Activated effector memory CD4-positive, alpha-beta T cell treated with Interleukin-2 at 50 U/mL for 16 hours (primary cell): ENCODE measurements at places on chromosomes 1 and 21.

GRCh38 chr1:7408771-7409150, 362.3 kb upstream of the VAMP3 start:
- no peak for DNase-seq

DNA sequence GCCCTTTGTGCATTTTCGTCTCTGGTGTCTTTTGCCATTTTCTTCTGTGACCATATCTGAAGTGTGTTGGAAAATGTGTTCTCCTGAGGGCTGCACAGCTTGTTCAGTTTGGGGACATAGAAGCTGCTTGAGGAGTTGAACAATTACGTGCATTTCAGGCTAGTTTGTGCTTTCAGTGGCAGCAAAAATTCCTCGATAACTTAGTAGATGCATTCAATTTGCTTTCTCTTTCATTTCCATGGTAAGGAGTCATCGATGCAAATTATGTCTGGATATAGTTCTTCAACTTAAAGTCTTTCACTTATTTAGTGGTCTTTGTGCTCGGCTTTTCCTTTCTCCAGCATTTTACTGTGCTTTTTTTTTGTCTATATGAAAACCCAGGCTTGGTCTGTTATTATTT, 441.5 kb downstream of the PLA2G4A start:
- DNase-seq, result no peak

GRCh38 chr1:65387821-65388220, 32.6 kb upstream of the LEPR start:
- no peak for DNase-seq

DNA sequence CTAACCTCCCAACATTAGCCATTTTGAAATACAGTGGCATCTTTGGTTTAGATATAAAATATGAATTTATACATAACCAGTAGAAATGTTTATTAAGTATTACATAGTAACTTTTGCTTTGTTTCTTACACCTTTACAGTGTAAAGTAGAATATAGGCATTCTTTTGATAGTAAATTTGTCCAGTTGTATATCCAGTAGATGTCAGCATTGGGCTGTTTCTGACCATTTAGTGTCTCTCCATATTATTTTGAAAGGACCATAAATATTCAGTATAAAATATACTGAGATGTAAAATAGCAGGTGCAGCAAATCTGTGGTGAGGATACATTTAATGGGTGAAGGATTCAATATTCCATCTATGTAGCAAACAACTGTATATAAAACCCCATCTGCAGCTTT, 115.8 kb upstream of the ZRANB2 start:
- DNase-seq, result no peak

DNA sequence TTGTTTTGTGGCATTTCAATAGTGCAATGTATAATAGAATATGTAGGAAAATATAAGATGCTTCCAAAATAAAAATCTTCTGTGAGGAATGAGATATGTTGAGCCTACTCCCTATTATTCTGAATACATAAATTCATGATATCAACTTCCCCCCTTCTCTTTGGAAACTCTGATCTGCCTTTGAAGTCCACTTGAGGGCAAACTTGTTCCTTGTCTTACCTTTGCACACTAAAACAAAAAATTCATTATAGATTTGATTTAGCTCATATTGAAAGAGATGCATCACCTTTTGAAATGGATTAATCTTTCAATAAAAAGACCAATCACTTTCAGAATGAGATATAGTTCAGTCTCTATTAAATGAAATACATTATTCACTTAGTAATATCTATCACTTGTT, 580.7 kb upstream of the ADGRL4 start:
- no peak for DNase-seq

DNA sequence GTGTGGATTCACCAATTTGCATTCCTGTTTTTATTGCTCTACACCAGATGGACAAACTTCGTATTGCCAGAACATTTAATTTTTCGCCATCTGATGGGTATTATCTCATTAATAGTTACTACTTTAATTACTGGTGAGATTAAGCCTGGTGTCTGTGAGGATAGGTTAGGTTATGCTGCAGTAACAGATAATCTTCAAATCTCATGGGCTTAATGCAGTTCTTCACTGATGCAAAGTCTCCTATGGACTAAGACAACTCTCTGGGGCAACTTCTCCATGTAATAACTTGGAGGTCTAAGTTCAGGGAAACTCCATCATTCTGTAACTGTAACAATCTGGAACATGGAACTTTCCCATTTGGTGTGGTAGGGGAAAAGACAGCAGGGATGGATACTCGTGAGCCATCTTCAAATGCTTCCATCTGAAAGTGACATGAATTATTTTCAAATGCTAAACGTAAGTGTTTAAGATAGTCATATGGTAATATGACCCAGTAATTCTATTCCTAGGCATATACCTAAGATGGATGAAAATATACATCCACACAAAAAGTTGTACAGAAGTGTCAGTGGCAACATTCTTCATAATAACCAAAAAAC, 111.6 kb downstream of the LEPR start:
- DNase-seq, result no peak

DNA sequence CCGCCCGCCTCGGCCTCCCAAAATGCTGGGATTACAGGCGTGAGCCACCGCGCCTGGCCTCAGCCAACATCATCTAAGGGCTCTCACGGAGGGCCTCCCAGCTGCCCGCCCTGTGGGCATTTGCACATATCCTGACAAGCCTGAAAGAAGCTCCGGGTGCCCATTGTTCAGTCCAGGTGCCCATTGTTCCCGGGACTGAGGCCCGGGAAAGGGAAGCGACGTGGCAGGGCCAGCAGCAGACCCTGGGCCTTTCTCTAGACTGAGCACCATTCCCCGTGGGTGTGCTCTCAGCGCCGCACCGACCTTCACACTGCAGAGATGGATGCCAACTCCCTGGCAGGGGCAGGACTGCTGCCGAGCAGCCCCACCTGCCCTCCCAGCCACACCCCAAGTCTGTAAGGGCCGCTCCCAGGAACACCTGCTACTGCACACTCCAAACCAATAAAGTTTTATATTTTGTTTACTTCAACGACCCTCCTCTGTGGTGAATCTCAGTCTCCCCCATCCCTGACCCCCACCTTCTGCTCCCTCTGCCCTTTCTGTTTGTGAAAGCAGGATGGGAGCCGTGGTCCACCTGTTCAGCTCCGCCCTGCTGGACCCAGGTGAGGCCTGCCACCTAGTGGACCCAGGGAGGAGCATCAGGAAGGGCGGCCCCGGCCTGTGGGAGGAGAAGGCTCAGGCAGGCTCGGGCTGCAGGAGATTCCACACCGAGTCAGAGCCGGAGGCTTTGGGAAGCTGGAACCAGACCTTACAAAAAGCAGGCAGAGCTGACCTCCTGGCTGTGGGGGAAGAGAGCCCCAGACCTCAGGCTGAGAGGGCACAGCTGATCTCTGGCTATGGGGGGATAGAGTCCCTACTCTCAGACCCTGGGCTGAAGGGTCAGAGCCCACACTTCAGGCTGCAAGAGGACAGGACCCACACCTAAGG, 1.1 kb upstream of the TMEM82 start:
- peak; percentile 47 for DNase-seq

DNA sequence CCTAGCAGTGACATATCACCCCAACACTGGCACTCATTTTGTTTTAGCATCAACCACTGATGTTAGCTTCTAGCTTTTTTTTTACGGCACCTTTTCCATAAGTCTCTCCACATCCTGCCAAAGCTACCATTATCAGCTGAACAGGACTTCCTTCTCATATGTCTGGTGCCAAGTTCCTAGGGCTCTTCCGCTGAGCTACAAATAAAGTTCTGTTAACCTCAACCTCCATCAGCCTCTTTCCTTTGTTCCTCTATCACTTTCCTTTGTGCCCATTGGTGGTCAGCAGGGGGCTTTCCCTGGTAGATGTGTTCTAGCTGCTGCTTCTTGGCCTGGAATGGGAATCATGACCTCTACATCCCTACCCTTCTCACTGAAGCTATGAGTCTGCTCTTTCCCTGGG, 163.8 kb downstream of the FAF1 start:
- no peak for DNase-seq

- no peak for DNase-seq
Measured at GRCh38 chr1:28374297-28374696, 4.8 kb downstream of the PHACTR4 start.

GRCh38 chr1:36866169-36866814, 168.0 kb downstream of the GRIK3 start:
- no peak for DNase-seq

GRCh38 chr1:30106125-30106524, 617.3 kb downstream of the MATN1 start:
- no peak for DNase-seq

GRCh38 chr1:215567491-215568298, 591 bp downstream of the KCTD3 start:
- no peak for DNase-seq

DNA sequence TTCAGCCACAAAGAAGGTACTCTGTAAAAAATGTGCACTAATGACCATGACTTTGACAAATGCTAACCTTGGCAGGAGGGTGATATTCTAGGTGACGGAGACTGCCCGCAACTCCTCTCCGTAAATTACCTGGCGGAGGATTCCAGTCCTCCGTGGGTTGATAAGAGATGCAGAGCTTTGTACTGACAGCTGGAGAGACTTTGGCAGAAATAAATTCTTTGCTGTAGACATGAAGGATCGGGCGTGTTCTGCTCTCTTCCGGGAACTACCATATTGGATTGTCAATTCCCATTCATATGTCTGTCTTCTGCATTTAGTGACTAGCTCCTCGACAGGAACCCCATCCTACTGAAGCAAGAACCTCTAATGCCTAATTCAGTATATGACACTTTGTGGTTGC, 158.3 kb upstream of the KAZN start:
- no peak for DNase-seq

GRCh38 chr1:103267266-103267665, 158.9 kb upstream of the COL11A1 start:
- no peak for DNase-seq

GRCh38 chr21:25983745-25984144, 186.8 kb downstream of the APP start:
- no peak for DNase-seq

GRCh38 chr21:31030367-31031106, 7.7 kb downstream of the KRTAP19-8 start:
- DNase-seq, result no peak

- no peak for DNase-seq
Measured at GRCh38 chr1:116481934-116482333, 88.9 kb downstream of the CD58 start.

DNA sequence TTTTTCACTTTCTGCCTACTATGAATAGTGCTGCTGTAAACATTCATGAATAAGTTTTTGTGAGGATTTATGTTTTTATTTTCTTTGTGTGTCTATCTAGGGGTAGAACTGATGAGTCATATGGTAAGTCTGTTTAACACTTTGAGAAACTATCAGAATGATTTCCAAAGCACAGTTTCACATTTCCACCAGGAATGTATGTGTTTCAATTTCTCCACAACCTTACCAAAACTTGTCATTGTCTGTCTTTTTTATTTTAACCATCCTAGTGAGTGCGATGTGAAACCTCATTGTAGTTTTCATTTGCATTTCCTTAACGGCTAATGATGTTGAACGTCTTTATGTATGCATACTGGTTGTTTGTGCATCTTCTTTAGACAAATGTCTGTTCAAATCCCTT, 23.5 kb downstream of the RNASEL start:
- DNase-seq, result no peak
